ENCODE measurements at places on chromosomes 12 and 14.

GRCh38 chr14:28163897-28164296 lies 602.7 kb upstream of the FOXG1 start:
- DNase-seq, result no peak

DNA sequence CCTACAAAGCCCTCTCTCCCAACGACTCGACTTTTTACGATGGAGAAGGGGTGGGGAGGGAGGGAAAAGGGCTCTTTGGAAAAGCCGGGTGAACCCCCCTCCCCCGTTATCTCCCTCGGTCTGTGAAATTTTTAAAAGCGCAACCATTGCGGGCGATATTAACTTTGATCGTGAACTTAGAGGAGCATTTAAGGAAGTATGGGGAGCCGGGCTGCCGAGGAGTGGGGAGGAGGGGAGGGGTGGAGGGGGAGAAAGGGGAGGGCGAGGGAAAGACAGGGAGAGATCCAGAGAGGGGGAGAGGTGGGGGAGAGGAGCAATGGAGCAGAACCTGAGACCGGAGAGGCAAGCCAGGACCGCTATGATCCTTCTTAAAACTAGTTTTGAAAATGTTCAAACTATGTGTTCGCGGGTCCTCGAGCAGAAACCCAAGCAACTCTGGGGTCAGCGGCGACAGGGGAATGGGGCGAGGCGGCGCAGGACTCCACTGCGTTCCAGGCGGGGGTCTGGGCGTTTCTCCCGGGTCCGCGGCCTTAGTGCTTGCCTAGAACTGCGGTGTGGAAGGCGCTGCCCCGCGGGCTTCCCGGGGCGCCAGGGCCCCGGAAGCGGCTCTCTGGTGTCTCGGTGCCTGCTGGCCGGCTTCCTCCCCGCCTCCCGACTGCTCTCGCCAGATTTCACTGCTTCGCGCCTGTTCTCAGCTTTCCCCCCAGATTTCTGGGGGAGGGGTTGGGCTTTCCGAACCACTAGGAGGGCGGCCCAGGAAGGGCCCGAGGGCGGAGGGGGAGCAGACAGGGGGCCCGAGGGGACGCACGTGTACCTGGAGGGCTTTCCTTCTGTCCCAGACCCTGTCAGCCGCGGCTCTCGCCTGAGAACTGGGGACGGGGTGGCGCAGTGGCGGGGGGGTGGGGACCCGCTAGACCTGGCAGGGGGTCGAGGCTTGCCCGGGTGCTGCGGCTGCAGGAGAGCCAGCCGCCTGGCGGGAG lies at the start of gene HOTAIR:
Gene HOTAIR (minus strand): TSS at position 871 of the 980 bp plus-strand sequence.
- no peak for DNase-seq

DNA sequence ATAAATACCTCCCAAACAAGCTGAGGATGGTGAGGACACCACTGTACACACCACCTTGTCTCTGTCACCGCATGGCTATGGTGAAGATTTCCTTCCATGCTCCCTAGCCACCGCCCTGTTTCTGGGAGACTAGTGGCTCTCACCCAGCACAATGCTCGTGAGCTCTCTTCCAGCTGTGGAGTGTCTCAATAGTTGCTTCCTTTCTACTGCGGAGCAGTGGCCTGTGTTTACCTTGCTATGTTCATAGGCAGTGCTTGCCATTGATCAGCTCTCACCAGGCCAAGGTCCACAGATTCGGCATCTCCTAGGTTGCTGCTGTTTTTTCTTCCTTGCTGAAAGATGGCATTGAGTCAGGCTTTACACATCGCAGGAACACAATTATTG lies 313.6 kb upstream of the RTL1 start:
- DNase-seq, result no peak

GRCh38 chr12:12333407-12334366 lies 16.4 kb downstream of the MANSC1 start:
- peak; percentile 55 for DNase-seq

DNA sequence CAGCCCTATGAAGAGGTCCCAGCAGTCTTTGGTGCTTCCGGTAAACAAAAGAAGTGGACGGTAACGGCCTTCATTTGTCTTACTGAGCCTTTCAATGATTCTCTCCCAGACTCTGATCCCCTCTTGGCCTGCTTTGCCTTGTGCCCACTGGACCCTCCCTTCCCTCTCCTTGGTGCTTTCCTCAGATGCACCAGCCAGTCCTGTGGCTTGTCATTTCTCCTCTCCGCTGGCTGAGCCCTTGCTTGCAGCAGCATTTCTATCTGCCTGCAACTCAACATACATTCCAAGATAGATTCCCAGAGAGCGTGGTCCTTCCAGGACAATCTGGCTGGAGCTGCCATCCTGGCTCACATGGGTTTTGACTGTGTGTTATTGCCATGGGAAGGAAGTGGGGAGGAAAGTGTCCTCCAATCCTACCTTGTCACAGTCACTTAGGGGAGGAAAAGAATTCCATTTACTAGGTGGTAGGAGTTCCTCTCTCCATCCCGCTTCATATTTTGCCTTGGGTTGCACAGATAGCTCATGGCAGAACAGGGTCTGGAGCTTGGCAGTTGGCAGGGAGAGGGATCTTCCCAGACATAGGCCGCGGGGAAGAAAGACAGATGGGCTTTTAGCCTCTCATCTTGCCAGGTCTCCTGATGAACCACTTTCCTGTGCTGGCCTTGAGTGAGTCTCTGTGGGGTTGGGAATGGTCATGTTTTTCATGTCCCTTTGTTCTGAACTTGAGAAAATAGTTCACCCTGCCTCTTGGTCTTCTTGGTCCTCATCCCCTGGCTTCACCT lies 92.8 kb upstream of the KCNA1 start:
- DNase-seq, result no peak

GRCh38 chr14:73324533-73324932 lies 87.2 kb downstream of the PAPLN start:
- DNase-seq, result no peak

DNA sequence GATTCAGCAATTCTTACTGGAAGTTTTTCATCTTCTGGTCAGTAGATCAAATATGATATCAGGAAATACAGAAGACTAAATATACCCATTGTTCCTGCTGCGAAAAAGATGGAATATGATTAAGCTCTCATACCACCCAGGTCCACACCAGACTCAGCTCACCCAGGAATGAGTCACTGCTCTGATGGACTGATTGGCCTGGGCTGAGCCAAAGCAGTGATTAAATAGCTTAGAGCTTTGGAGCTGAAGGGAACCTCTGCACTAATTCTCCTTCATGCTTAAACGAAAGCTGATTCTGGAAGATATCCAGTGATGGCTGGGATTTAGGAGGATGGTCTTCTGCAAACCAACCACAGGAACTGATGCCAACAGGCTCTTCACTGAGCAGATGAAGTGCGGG lies 62.0 kb upstream of the SYT1 start:
- DNase-seq, result peak; percentile 83

DNA sequence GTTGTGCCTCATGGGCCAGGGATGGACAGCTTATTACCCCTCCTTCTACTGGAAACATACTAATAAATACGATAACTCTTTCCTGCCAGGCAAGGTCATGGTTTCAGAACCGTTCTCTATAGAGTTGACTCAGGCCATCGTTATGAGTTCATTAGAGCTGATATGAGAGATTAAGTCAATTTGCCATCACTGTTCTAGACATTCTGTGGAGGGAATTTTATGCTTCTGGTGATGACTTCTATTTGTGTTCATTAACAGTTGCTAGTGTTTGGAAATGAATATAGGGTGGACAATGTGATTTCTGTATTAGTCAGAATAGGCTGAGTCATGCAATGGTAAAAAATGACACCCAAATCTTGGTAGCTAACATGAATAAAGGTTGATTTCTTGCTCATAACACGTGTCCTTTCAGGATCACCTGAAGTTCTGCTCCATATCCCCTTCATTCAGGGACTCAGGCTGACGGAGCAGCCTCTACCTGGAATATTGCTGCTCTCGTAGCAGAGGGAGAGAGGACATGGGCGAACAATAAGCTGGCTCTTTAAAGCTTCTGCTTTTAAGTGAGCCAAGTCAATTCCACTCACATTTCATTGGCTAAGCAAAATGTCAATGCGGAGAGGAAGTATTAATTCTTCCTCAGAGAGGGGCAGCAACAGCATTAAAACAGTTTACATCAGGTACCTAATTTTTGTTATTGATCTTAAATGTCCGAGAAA lies 18.5 kb upstream of the TBPL2 start:
- DNase-seq, result no peak

GRCh38 chr14:74404435-74404834 lies 21.6 kb downstream of the SYNDIG1L start:
- DNase-seq, result no peak
